Stimulated activated CD4-positive, alpha-beta T cell treated with anti-CD3 and anti-CD28 coated beads, Interleukin-2, amount 100 ng/mL, for 24 hours (primary cell): ENCODE measurements at places on chromosomes 5 and 9.

DNA sequence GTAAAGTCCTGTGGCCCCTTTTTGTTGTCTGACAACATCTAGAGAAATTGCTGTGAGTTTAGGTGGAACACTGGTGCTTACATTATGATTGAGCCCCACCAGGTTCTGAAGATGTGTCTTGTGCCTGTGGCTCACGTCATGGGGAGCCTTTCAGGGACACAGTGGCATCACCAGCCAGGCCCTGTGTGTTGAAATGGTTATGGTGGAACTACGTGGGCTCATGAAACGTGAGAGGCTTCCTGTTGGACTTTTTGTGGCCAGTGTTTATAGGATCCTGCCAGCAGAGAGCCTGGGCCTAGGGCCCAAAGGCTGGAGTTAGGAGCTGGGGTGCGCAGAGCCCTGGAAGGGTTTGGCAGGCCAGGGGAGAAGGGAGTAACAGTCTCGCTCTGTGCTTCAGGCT lies 46.8 kb downstream of the TENT4A start:
- no peak for DNase-seq

GRCh38 chr5:42982107-42982622 lies 58.0 kb downstream of the ANXA2R start:
- no peak for DNase-seq

DNA sequence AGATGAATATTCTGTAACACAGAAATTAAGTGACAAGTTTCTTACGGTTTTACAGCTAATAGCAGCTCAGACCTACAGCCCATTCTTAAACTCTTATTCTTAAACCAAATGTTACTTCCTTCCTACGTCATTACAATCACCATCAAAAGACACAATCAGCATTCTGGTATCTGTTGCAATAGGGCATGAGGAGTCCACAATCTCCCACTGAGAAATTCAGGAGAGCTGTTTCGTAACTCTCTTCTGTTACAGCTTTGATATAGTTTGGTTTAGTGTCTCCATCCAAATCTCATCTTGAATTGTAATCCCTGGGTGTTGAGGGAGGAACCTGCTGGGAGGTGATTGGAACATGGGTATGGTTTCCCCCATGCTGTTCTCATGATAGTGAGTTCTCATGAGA lies 163.4 kb downstream of the GAS1 start:
- no peak for DNase-seq

DNA sequence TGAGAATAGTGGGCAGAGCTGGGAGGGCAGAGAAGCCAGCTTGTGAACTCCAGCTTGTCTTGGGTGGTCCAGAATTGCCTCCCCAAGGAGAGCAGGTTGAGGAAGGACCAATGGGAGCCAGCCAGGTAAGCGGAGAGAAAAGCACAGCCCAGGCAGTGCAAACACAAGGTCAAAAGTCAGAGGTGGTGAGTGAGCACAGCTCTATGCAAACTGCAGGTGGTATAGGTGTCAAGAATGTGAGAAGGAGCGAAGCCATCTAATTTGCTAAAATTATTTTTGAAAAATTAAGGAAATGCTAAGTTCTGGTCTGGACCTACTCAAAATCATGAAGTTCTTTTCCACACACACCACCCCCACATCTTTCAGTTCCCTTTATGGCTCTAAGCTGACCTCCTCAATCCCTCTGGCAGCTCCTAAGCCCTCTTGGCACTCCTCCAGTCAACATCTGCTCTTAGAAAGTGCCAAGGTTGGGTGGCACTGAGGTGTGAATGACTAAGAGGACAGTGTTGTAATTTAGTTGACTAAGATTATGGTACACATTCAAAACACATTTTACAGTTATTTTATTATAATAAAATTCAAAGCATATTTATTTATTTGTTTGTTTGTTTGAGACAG lies 6.6 kb upstream of the OTULINL start:
- DNase-seq: no peak

- no peak for DNase-seq
These were observed 419.9 kb downstream of the BNC2 start for GRCh38 chr9:16450578-16450977.

GRCh38 chr5:159663986-159664385 lies 252.3 kb upstream of the ADRA1B start:
- DNase-seq: no peak

DNA sequence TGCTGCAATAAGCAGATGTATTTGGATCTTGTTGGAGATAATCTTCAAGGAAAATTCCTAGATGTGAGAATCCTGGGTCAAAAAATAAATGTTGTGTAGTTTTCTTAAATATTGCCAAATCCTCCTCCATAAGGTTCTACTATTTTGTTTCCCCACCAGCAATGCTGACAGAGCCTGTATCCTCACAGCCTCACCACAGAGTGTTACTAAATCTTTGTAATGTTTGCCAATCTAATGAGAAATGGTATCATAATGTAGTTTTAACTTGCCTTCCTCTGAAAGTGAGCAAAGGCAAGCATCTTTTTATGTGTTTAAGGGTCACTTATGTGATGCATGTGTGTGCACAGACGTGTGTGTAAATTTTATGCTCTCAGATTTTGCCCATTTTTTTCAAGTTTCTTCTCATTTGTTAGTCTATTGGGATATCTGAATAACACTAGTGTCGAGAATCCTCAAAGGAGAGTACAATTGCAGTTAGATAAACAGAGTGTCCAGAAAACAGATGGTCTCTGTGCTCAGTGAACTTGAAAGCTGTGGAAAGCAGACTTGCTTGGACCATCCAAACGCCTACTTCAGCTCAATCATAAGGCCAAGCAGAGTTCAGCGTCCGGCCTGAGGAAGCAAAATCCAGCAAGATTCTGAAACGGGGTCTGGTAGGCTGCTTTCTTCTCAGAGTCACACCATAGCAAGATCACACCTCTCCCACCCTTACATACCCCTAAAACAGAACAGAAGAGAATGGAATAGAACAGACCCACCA lies 35.7 kb upstream of the UGT3A1 start:
- no peak for DNase-seq

DNA sequence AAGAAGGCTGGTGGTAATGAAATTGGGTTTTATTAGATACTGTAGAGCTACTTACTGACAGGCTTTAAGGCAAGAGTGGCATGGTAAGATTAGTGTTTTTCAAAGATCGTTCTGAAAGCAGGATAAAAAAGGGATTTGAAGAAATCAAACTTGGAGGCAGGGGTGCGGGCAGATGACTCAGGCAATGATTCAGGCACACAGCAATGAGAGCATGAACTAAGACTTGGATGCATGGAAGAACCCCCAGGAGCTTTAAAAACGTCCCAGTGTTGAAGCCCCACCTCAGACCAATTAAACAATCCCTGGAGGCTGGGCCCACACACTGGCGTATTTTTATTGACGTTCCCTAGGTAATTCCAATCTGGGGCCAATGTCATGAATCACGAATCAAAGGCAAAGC lies 102.5 kb downstream of the SREK1 start:
- no peak for DNase-seq

- DNase-seq: no peak
These were observed 369.7 kb downstream of the DEPDC1B start for GRCh38 chr5:60330236-60330635.

- DNase-seq: no peak
These were observed 9.1 kb downstream of the ENHO start for GRCh38 chr9:34513567-34514214.

- DNase-seq: no peak
These were observed 12.0 kb downstream of the PBX3 start for GRCh38 chr9:125758986-125759763.

- DNase-seq: no peak
These were observed 125.6 kb downstream of the TLE1 start for GRCh38 chr9:81563739-81564138.

DNA sequence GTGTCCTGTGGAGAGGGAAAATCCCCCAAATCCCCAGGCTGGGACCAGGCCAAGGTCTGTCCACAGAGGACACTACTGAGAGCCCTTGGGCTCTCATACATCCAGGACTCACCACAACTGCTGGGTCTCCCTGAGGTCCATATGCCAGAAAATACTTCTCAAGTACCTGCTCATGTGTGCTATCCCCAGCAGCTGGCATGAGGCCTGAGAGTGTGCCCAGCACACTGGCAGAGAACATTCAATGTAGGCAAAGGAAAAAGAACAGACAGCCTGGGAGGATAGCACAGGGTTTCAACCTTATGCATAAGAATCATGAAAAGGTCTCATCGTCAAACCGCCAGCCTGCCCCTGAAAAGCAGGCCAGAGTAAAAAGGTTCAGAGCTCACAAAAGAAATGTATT lies 154.1 kb upstream of the TAS2R1 start:
- no peak for DNase-seq

DNA sequence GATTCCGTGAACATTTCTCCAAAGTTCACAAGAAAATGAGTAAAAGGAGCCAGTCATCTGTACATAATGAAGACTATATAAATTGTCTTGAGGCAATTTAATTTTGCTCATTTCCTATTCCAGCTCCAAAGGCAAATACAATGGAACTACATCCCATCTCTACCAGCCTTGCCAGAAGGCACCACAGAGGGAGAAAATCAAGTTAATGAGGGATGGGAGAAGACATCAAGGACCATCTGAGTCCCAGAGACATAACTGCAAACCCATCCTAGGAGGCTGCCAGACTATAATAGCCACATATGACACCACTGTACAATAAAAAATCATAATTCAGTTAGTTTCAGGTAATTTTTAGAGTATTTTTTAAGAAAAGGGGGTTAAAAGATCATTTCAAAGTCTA lies 136.3 kb upstream of the RGMB start:
- DNase-seq: no peak

- DNase-seq: no peak
These were observed 2.4 kb upstream of the AHRR start for GRCh38 chr5:318931-319601.

GRCh38 chr9:100698945-100699344 lies 121.1 kb downstream of the CAVIN4 start:
- no peak for DNase-seq

- no peak for DNase-seq
These were observed 29.4 kb downstream of the SLC6A3 start for GRCh38 chr5:1415626-1416360.

GRCh38 chr5:30103452-30104202 lies 1089.9 kb upstream of the CDH6 start:
- DNase-seq: no peak

- no peak for DNase-seq
These were observed 8.7 kb upstream of the GRIN1 start for GRCh38 chr9:137130176-137130755.

DNA sequence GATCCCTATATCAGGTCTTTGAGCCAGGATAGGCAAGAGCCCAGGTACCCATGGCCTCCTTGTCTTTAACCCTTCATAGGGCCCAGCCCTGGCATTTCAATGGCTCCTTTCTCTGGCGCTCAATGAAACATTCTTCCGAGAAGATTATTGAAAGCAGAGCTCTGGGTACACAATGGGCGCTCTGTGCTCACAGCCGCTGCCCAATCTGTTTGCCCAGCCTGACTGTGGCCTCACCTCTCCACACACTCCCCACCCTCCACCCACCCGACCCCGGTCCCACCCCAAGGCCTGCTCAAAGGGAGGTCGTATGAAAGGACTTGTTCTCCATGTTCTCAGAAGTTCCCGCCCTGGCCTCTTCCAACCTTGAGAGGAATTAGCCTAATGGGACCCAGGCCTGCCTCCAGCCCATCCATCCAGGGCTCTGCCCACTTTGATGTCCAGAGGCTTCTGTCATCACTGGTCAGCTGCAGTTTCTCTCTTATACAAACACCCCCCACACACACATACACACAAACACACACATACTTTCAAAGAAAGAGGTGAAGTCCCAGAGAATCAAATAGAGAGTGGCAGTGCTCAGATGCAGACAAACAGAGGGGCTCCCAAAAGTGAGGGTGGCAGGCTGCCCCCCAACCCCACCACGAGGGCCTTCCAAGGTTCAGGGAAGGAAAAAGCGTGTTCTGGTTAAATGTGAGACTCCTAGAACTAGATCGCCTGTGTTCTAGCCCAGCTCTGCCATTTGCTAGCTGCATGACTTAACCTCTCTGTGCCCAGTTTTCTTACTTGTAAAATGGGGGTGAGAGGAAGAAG lies 5.1 kb upstream of the ARSI start:
- DNase-seq: no peak

GRCh38 chr5:144156767-144157171 lies 13.7 kb downstream of the YIPF5 start:
- DNase-seq: no peak
